ENCODE measurements at places on chromosomes 6 and 20. TPM values are rescaled to one million over a fixed set of nuclear protein-coding genes. Genes with fewer than 3 reads are reported as not detected.

Gene ANKRD66
- total RNA-seq = not detected

Gene TRIM26
- 13.2 TPM for total RNA-seq

Gene MYT1
- total RNA-seq = not detected

Gene FOXF2
- total RNA-seq = 0.54 TPM

Gene CD83
- total RNA-seq = 2.1 TPM

Gene ARID1B
- total RNA-seq = 53.1 TPM

Gene SLA2
- total RNA-seq = 0.34 TPM

Gene RAB44
- total RNA-seq = 0.06 TPM

Gene GSS
- 22.8 TPM for total RNA-seq

Gene CTSZ
- total RNA-seq = 42.4 TPM

Gene BPHL
- total RNA-seq = 13.3 TPM

Gene CD109
- 1.8 TPM for total RNA-seq

Gene MYBL2
- not detected for total RNA-seq

Gene ADAT2
- total RNA-seq = 1.6 TPM

Gene TMEM244
- total RNA-seq = not detected

Gene AKAP7
- 11.5 TPM for total RNA-seq

Gene SLC2A4RG
- 79.1 TPM for total RNA-seq

Gene CDKN1A
- 159 TPM for total RNA-seq

Data from psoas muscle (tissue), 8 donors.